Endodermal cell (in vitro differentiated cells): ENCODE measurements at places on chromosomes 13 and 19. TPM values are rescaled to one million over a fixed set of nuclear protein-coding genes. Genes with fewer than 3 reads are reported as not detected.

- no peak for DNase-seq
These were observed 419.7 kb downstream of the KLF12 start for GRCh38 chr13:73714522-73714921.

DNA sequence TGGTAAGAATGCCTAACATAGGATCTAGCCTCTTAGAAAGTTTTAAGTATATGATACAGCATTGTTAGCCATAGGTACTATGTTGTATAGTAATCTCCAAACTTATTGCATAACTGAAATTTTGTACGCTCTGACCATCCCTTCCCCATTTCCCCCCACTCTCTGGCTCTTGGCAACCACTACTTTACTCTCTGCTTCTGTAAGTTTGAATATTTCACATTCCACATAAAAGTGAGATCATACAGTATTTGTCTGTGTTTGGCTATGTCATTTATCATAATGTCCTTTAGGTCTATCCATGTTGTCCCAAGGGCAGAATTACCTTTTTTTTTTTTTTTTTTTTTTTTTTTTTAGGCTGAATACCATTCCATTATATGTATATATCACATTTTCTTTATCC is 396.9 kb downstream of the DLEU7 start:
- no peak for DNase-seq

DNA sequence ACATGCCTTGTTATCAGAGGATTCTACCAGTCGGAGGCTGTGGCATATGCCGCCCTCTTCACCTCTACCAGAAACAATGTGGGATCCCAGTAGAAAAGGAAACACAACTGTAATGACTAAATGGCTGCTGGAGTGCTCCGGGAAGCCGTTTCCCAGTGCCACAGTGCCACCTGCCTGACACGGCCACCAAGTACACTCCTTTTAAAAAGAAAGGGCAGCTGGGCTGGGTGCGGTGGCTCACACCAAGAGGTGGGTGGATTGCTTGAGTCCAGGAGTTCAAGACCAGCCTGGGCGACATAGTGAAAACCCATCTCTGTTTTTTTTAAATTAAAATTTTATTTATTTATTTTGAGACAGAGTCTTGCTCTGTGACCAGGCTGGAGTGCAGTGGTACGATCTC is 67.3 kb downstream of the TRPM4 start:
- DNase-seq = peak; percentile 89

GRCh38 chr13:84211048-84211447 is 328.8 kb upstream of the SLITRK1 start:
- DNase-seq = no peak

DNA sequence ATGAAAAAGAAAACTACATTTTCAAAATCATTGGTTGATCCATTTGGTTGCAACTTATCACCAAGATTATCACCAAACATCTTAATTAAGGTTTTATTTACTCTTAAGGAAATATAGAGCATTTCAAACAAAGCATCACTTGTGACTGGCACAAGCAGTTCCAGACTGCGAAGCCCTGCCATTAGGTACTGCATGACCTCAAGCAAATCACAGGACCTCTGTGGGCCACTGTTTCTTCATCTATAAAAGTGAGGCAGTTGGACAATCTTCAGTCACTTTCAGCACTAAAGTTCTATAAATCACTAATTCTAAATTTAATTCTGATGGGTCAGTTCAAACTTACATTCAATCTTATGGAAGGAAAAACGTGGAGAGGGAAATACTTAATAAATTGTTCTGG is 2.0 kb downstream of the ELF1 start:
- no peak for DNase-seq

- peak; percentile 79 for DNase-seq
These were observed 1.4 kb downstream of the EFNB2 start for GRCh38 chr13:106533943-106534638.

ZNF100 gene
- total RNA-seq = 20.3 and 20.4 TPM in 2 replicates

GRCh38 chr13:72104656-72105180 is 237.7 kb upstream of the DACH1 start:
- no peak for DNase-seq

CCDC70 gene
- total RNA-seq = not detected in 3 replicates

GRCh38 chr19:46970815-46971214 is 48.8 kb upstream of the NPAS1 start:
- DNase-seq = no peak

GRCh38 chr19:39197808-39198207 is 1.0 kb downstream of the NCCRP1 start:
- peak; percentile 63 for DNase-seq

DNA sequence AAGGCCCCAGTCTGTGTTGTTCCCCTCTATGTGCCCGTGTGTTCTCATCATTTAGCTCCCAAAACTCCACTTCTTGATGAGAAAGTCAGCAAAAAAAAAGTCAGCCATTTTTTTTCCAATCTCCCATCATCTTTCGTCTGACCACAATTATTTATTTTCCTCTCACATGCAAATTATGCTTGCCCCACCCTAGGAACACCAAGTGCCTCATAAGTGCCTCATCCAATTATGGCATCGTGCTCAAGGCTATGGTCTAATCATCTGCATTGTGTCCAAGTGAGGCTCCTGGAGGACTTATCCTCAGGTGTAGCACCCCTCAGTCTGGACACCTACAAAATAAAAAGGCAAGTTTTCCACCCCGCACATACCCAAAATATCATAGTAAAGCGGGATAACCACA is 20.8 kb upstream of the IPO5 start:
- no peak for DNase-seq

DNA sequence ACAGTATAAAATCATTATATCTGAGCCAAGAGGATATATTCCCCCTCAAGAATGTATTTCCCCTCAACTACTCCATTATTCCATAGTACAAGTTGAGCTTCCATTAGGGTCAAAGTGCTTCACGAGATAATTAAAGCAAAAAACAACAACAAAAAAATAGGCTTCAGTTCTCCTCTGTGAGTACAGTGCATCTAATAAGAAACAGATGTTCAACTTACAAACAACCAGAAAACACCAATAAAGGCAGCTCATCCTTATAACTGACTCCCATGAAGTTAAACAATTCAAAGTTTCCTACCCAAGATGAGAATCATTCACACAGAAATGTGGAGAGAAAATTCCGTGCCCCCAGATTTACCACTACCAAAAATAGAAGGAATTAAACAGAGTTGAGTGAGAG is 854.4 kb downstream of the PCDH9 start:
- no peak for DNase-seq
